NCI-H774 (cell line): ENCODE measurements at places on chromosomes 1 and 21.

GRCh38 chr1:193525917-193526710 is 339.7 kb upstream of the B3GALT2 start:
- DNase-seq: no peak

- no peak for DNase-seq
These were observed 16.4 kb downstream of the CD244 start for GRCh38 chr1:160846281-160846680.

DNA sequence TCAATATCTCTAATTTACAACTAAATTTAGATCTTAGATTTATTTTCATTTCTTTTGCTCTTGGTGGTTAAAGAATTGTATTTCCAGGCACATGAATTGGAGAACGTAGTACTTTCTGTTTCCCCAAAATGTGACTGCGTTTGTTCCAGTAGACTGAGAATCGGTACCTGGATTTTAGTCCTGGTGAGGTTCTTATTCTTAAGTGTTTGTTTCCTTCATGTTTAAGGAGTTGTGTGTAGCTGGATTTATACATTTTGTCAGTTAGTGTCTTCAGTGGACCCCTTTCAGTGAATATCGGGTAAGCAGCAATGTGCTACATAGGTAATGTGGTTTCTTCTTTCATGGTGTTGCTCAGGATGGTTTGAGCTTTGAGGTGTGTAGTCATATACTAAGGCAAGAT is 6.8 kb downstream of the MIER1 start:
- DNase-seq: no peak

DNA sequence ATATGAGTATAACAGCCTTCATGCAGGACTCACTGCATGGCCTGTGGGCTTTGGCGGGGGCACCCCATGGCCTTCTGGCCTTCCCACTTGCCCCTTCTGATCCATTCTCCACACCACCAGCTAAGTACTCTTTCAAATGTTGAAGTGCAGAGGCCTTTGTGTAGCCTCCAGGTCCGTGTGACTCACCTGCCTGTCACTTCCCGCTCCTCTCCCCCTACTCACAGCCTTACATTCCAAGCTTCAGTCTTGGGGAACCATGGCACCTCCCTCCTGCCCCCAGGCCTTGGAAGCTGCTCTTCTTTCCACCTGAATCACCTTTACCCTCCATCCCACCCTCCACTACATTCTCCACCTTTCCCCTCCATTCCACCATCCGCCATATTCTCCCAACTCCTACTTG is 69.6 kb downstream of the PGM1 start:
- DNase-seq: no peak

GRCh38 chr1:108816049-108816893 is 40.6 kb downstream of the AKNAD1 start:
- peak; percentile 82 for DNase-seq

- no peak for DNase-seq
These were observed 106.8 kb downstream of the ATP5PO start for GRCh38 chr21:33808715-33809367.

DNA sequence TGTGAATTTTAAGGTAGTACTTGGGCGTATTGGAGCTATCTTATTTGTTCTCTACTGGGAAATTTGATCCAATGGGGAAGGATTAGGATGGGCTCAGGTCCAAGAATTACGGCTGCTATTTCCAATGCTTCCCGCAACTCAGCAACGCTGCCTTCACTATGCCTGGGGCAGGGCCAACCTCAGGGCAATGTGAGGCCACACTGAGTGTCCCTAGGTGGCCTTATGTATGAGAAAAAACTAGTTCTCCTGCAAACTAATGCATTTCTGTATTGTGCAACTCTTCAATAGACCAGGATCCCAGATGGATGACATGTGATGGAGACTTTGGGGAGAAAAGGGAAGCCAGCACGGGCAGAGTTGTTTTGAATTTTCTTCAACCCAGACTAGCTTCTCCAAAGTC is 168.1 kb downstream of the DUSP10 start:
- no peak for DNase-seq

DNA sequence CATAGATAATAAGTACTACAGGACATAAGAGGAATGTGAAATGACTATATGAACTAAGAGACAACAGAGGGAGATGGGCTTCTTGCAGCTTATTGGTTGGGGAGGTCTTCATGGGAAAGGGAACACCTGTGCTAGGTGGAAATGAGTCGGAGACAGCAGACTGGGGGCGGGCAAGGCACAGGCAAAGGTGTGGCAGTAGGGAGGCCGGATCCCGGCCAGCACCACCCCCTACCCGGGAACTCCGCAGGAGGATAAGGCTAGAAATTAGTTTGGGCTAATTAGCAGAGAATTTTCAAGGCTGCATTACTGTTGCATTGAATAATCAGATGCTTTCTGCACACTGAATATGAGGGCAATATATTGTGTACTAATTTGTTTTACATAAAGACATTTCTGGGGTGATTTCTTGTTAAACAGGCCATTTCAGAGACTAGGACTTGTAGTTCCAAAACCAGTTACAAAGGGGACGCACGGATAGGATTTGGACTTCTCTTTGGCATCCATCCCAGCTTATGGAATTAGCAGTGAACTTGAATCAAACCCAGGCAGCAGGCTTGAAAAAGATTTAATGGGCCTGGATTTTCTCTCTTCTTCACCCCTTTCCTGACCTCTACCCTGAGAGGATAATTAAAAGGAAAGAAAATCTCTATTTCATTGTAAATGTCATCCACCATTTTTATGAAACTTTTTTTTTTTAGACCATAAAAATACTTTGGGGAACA is 2.2 kb upstream of the HUNK start:
- DNase-seq: no peak
